ENCODE measurements at places on chromosomes 7 and 10.

GRCh38 chr10:126667568-126667967 lies 2.9 kb downstream of the C10orf90 start:
- no peak for DNase-seq

DNA sequence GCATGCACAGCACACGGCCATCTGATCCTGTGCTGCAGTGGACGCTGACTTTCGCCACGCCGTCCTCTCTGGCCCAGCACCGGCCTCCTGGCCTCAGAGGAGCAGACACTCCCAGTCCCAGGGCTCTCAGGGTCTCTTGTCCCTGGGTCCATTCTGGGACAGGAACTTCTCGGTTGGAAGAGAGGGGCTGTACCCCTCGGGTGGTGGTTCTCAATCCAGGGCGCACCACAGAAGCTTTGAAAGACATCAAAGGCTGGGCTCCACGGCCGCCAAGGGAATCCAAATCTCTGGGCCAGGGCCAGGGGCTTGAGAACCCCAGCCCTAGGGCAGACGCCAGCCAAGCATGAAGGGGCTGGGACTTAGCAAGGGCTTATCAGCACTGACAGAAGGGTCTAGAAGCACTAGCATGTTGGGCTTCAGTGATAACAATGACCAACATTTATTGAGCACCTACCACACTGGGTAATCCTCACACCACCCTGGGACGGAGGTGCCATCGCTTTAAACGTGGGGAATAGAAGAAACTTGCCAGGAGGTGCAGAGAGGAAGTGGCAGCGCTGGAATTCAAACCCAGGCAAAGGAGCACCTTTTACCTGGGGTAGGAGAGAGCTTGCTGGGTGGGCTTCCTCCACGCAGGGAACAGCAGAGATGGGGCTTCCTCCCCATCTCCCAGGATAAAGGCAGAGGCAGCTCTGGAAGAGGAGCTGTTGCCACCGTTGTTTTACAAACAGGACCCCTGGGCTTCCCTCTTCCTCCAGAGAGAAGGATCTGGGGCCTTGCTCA lies 1.8 kb upstream of the PYROXD2 start:
- DNase-seq, result no peak

DNA sequence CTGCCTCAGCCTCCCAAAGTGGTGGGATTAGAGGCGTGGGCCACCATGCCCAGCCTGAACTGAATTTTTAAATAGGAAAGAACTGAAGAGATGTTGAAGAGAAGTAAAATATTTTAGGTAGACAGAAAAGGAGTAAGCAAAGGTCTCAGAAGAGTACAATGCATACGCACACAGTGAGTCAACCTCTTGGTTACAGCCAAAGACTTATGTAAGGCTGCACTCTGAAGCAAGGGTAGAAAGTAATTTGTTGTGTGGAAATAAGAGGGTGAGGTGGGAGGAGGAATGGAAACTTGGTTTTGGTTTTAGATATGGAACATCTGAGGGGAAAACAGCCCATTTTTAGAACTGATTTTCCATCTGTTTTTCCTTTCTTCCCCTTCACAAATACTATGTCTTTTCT lies 17.6 kb downstream of the KRIT1 start:
- no peak for DNase-seq

GRCh38 chr7:18320971-18321567 lies 174.5 kb upstream of the HDAC9 start:
- peak; percentile 30 for DNase-seq

DNA sequence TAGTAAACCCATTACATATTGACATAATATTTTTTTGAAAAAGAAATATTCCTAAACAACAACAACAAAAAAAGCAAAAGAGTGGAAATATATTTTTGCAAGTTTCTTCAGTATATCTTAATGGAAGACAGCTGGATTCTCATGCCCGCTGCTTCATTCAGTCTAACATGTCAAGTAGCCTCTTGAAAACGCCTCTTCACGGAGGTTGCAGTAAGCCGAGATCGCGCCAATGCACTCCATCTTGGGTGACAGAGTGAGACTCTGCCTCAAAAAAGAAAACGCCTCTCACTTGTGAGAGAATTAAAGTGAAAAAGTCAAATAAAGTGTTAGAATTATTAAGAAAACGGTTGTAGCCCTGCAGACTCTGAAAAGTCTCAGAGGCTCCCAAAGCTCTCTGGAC lies 1.3 kb downstream of the CUTC start:
- no peak for DNase-seq

DNA sequence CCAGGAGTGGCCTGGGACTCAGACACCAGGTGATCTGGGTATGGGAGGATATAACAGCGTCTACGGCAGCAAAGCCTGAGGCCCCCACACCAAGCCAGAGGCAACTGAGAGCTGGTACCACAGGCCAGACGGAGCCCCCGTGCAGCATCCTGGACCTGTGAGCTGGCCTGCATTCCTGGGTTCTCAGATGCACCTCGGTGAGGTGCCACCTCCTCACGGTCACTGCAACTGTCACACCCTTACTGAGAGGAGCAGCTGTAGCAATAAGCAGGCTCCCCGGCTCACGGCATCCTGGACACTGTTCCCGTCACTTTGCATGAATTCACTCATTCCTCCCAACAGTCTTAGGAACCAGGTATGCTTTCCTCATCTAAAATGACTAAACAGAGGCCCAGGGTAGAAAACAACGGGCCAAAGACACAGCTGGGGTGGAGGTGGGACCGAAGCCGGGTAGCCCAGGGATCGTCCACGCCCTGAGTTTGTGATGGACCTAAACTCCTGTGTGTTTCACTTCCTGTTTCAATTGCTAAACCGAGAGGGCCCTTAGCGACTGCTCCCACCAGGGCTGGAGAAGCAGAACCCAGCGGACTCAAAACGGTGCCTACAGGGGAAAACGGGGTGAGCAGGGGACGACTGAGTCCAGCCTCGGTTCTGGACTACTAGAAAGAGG lies 98.7 kb downstream of the CTBP2 start:
- peak; percentile 51 for DNase-seq

DNA sequence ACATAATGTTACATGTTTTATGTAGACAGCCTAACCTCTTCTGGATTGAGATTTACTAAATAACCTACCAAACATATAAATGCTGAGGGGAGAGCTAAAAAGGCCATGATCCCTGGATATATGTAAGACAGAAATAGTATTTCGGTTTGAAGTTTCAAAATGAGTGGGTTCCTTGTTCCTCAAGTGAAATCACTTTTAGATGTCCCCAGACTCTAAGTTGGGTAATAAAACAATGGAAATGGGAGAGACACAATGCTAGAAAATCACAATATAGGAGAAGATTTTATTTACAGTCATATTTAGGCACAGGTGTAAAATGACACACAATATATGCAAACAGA lies 56.5 kb downstream of the SHTN1 start:
- no peak for DNase-seq

GRCh38 chr7:93039786-93040185 lies 78.0 kb downstream of the SAMD9 start:
- DNase-seq, result no peak

GRCh38 chr7:130136579-130137167 lies 66.3 kb downstream of the KLHDC10 start:
- DNase-seq, result no peak

- no peak for DNase-seq
Observed at GRCh38 chr10:15783941-15784636, 64.4 kb upstream of the ITGA8 start.
